ENCODE measurements at places on chromosomes 5 and 9.

DNA sequence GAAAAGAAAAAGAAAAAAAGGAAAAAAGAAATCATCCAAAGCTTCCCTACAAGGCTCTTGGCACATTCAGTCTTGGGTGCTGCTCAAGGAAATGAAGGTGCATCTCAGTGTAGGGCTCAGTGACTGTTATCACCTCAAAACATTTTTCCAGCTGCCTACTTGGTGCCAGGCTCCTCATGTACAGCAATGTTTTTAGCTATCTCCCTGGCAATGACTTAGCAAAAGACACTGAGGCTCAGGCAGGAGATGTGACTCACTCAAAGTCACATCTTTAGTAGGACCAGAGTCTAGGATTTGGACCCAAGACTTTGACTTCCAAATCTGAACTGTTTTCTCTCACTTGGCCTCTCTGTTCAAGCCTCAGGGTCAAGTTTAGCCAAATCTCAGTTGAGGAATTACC is 264.2 kb downstream of the CRB2 start:
- no peak for DNase-seq

GRCh38 chr5:126445502-126446174 is 22.4 kb downstream of the GRAMD2B start:
- no peak for DNase-seq

DNA sequence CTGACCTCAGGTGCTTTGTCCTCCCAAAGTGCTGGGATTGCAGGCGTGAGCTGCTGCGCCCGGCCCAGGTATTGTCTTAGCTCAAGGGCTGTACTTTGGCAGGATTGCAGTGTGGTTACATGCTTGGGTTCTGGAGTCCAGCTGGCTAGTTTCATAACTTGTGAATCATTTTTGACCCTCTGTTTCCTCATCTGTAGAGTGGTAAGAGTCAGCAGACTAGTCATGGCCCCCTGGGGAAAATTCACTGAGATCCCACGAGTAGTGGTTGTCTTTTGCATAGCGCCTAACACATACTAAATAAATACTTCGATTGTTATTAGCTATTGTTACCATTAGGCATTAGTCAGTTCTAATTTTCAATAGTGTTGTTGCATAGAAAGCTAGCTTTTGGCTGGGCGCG is 14.3 kb downstream of the PTPA start:
- DNase-seq: no peak

GRCh38 chr5:73122875-73123810 is 2.8 kb downstream of the TMEM171 start:
- no peak for DNase-seq

DNA sequence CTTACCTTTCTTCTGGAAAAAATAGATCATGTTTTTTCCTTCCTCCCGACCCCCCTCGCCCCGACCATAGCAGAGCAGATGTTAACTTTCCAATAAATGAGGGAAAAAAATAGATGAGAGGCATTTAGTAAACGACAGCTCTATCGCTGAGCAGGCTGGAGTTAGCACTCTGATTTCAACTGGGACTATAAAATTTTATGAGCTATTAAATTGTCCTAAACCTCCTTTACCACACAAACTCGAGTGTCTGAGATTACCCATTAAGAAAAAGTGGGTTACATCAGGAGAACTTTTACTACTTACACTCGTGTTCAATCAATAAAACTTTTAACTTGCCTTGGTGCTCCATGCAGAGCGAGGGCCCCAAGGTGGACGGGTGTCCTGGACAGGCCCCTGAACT is 59.8 kb upstream of the RNU6ATAC start:
- no peak for DNase-seq

- no peak for DNase-seq
Measured at GRCh38 chr9:7238247-7238637, 480.5 kb downstream of the KDM4C start.

GRCh38 chr5:122780296-122780695 is 5.4 kb downstream of the SNX2 start:
- no peak for DNase-seq

DNA sequence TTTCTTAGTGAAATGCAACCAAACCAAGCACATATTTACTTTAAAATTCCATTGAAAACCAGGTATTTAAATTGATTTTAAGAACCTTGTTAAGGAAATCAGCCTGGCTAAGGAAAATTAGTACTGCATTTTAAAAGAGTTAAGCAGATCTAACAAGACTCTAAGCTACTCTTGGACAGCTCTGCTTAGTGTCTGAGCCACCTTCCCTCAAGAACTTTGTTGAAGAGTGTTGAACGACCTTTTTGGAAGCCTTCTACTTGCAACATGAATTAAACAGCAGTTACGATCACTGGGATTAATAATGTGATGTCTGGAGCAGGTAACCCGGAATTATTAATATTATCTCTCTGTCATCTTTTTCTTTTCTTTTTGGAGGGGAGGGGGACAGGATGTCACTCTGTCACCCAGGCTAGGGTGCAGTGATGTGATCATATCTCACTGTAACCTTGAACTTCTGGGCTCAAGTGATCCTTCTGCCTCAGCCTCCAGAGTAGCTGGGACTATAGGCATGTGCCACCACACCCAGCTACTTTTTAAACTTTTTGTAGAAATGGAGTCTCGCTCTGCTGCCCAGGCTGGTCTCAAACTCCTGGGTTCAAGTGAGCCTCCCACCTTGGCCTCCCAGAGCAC is 74.7 kb downstream of the ANKRD55 start:
- no peak for DNase-seq

- DNase-seq: no peak
Measured at GRCh38 chr5:131966551-131966950, 21.1 kb upstream of the MEIKIN start.

DNA sequence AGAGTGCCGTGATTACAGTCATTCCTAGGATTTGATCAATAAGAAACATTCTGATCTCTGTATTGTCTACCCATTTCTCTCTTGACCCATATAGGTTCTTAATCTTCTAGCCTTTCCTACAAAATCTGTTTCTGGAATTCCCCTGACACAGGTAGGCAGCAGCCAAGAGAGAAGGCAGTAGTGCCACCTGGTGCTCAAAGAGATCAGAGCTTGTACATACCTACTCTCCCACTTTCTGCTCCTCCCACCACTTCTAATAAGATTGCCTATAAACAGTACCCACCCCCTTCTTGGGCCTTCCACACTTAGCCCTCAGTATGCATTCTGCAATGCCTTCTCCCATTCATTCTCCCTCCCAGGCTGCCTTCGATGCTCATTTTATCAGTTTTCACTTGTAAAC is 117.4 kb upstream of the RORB start:
- no peak for DNase-seq

- DNase-seq: no peak
Measured at GRCh38 chr5:163401271-163401670, 36.1 kb upstream of the CCNG1 start.

DNA sequence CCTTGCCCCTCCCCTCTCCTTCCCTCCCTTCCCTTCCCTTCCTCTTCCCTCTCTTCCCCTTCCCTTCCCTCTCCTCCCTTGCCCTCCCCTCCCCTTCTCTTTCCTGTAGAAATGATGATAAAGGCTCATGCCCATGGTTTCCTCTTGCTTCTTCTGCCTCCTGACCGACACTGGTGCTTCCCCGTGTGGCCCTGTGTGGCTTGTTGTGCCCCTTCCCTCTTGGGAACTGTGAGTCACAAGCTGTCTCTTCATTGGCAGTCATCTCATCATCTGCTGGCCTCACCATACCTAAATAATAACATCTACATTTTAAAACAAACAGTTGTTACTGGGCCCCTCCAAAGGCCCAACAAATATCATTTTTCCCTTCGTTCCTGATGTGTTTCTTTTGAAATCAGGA is 11.7 kb upstream of the CARNMT1 start:
- DNase-seq: no peak

- DNase-seq: no peak
Measured at GRCh38 chr5:126515337-126515736, 79.7 kb downstream of the ALDH7A1 start.

- no peak for DNase-seq
Measured at GRCh38 chr9:121798941-121799340, 147.5 kb downstream of the DAB2IP start.

GRCh38 chr5:131022811-131023497 is 142.1 kb downstream of the HINT1 start:
- no peak for DNase-seq

- no peak for DNase-seq
Measured at GRCh38 chr5:134247428-134248224, 21.8 kb upstream of the PPP2CA start.

- DNase-seq: no peak
Measured at GRCh38 chr5:132761321-132762240, 14.4 kb downstream of the CCNI2 start.

DNA sequence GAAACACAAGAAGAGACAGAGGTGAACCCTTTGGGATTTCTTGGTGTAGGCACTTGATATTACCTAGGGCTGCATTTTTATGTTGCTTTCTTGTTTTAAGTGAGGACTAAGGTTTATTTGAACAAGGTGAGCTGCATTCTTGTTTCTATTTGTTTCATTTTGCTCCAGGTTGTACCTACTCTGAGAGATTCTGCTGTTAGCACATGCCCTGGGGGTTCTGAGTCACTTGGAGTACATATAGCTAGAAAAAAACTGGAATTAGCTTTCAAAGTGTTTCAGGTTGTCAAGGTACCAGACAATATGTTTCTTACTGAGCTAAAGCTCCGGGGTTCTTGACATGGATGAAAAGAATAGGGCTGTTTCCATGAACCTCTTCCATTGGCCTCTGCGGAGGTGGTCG is 299.4 kb downstream of the ICE1 start:
- DNase-seq: no peak

DNA sequence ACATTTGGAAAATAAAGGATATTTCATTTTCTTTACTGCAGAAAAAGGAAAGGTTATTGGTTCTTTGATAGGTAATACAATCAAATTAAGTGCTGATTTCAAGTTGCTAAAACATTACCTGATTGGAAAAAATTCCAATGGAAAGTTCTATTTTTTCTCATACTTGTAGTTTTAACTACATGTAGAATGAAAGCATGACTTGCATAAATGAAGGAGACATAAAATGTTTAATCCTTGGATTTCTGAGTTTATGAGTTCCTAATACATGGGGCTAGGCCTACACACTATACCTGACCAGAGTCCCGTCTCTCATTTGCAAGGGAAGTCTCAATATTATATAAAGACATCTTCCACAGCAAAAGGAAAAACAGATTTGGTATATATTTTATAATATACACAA is 5.2 kb upstream of the MEIKIN start:
- DNase-seq: no peak

GRCh38 chr9:137669261-137669672 is 50.5 kb downstream of the EHMT1 start:
- no peak for DNase-seq

- DNase-seq: no peak
Measured at GRCh38 chr5:4855036-4855435, 285.1 kb upstream of the ADAMTS16 start.

GRCh38 chr5:75072061-75072460 is 19.7 kb upstream of the GCNT4 start:
- no peak for DNase-seq

GRCh38 chr9:126849591-126850225 is 10.7 kb upstream of the ZBTB34 start:
- no peak for DNase-seq

GRCh38 chr5:15807248-15807647 is 307.3 kb downstream of the FBXL7 start:
- no peak for DNase-seq

GRCh38 chr9:133910855-133911514 is 81.1 kb downstream of the VAV2 start:
- DNase-seq: no peak

DNA sequence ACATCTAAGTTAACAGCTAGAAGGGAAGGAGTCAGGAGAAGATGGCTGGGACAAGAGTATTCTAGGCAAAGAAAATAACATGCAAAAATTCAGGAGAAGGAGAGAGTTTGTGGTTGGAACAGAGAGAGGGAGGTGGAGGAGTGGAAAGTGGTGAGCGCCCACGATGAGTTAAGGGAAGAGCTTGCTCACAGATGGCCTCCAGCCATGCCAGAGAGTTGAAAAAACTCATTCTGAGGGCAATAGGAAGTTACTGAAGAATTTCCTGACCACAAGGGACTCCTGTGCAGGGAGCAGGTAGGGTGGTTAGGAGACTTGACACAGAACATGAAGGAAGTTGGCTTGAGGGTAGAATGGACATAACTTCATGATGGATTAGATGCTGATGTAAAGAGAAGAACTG is 159.7 kb downstream of the DOCK2 start:
- no peak for DNase-seq

- no peak for DNase-seq
Measured at GRCh38 chr5:76604838-76605237, 18.4 kb downstream of the F2RL2 start.

DNA sequence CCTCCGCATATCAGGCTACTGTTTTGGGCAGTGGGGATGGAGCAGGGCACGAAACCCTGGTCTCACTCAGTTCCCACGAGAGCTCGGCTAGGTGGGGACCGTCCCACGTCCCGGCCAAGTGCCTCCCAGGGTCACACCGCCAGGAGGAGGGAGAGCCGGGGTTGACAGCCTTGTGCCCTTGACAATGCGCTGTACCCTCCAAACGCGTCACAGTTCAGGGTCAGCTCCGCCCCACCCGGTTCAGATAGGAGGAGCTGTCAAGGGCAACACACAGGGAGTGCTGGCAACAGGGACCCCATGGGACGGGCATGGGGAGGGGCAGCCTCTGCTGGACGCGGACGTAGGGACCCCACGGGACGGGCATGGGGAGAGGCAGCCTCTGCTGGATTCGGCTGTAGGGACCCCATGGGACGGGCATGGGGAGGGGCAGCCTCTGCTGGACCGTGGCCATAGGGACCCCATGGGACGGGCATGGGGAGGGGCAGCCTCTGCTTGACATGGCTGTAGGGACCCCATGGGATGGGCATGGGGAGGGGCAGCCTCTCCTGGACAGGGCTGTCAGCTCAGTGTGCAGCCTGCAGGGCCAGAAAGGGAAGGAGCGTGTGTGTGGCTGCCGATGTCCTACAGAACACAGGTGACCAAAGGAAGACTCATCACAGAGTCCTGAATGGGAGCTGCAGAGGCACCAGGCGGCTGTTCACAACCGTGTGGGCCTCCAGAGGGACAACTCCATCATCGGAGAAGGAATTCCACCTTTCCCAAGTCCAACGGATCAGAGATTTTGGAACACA is 29.4 kb downstream of the PNPLA7 start:
- no peak for DNase-seq

DNA sequence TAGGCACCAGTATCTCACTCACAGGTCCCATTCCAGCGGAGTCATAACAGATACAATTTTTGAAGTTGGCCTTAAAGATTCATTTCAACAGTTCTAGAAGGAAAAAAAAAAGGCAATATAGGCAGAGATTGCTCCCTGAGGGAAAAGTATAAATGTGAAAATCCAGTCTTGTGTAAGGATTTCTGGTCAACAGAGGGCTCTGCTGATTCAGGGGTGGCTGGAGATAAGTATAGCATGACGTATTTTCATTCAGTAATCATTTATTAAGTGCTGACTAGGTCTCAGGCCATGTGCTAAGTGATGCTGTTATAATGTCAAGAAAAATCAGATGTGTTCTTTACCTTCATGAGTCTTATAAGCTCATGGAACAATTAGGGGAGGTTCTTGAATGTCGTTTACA is 377.3 kb upstream of the MEF2C start:
- no peak for DNase-seq

DNA sequence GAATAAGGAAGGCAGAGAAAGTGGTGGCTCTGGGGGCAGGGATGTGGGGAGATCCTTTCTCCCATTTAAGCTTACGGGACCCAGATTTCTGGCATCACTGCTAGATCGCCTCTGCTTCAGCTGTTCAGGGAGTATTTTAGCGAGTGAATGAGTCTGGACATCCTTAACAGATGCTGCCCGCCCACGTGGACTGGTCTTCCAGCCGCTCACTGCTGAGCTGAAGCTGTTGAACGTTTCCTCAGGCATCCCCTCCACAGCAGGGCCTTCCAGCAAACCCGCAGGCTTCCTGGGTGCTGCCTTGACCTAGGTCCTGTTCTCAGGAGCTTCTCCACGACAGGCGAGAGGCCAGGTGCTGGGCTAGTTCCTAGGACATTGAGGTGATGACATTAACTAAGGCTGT is 144.4 kb upstream of the EFNA5 start:
- DNase-seq: no peak
